GM12864 (cell line): ENCODE measurements at places on chromosomes 4 and X.

DNA sequence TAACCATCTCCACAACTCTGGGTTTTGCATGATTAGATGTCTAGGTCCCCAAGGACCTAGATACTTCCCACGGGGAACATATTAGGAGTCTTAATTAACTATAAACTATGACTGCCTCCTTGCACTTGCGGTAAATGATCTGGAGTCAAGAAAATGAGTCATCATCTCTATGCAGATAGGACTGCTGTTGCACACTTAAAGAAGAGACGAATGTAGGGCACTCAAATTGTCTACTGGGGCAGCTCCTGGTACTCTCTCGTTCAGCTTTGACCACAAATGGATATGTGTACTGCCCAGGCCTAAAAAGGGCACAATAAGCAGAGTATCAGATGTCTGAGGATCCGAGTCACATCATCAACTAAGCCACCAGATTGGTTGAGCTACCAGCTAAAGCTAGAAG lies 1783.4 kb upstream of the AGA start:
- no peak for DNase-seq

DNA sequence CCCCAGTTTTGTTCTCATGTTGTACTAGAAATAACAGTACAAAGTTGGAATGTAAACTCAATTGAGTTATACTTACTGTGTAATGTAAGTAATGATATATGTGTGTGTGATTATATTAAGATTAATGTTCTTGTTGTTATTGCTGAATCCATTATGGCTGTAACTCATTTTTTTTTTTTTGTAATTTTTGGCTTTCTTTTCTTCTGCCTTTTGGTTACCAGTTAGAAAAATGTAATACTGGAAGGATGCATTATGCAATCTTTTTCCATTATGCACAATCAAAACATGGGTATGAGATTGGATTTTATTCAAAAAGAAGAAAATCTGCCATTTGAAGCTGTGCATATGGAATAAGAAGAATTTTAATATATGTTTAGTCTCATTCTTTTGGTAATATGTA lies 34.0 kb downstream of the BANK1 start:
- no peak for DNase-seq

DNA sequence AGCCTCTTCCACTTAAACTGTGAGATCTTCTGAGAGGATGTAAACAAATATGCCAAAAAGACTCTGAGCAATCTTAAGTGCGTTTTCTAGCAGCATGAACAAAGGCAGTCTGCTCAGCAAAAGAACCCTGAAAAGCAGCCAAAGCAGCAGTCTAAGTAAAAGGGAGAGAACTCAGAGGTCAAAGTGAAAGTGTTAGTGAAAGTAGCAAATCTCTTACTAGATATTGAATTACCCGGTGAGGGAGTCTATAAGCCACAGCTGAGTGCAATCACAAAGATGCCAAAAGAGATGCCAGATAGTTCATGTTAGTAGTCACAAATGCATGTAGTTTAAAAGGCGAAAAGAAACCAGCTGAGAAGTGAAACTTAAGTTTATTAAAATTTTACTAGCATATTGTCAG lies 7.9 kb upstream of the GNRHR start:
- peak; percentile 30 for DNase-seq

DNA sequence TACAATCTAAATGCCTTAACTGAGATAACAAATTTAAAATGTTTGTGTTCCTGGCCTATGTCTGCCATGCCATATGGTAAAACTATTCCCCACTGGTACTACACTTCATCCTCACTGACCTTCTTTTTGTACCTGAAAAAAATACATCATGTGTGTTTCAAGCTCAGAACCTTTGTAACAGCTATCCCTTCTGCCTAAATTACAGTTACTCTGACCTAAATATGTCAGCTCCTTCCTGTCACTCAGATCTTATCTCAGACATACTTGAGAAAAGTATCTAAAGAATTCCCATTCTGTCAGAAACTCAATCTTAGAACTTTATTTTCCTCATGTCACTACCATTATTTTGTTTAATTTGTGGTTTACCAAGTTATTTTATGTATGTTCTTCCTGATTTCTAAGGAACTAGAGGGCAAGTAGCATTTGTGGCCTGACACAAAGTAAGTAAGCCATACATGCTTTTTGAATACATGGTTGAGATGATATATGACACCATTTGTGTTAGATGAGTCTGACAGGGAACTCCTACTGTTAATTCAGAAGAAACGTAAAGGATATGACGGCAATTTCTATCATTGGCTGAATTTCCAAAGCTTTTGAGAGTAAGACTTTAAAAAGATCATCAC lies 456.5 kb upstream of the NDST3 start:
- no peak for DNase-seq

GRCh38 chrX:131068945-131069719 lies 11.0 kb downstream of the ARHGAP36 start:
- no peak for DNase-seq

DNA sequence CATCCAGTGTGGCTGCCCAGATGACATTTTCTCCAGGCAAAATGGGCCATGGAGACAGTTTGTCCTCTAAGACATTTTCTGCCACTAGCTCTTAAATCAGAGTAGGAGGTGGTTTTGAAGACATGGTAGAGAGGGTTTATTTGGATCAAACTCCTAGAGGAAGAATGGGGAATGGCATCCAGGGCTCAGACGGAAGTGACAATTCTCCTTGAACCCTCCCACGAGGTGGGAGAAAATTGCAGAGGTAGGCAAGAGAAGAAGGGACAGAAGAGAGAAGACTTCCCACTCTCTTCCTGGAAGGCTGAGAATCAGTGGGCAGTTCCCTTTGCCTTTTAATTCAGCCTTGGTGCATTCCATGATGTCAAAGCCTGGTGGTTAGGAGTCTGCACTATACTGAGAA lies 194.0 kb downstream of the SMIM20 start:
- no peak for DNase-seq

DNA sequence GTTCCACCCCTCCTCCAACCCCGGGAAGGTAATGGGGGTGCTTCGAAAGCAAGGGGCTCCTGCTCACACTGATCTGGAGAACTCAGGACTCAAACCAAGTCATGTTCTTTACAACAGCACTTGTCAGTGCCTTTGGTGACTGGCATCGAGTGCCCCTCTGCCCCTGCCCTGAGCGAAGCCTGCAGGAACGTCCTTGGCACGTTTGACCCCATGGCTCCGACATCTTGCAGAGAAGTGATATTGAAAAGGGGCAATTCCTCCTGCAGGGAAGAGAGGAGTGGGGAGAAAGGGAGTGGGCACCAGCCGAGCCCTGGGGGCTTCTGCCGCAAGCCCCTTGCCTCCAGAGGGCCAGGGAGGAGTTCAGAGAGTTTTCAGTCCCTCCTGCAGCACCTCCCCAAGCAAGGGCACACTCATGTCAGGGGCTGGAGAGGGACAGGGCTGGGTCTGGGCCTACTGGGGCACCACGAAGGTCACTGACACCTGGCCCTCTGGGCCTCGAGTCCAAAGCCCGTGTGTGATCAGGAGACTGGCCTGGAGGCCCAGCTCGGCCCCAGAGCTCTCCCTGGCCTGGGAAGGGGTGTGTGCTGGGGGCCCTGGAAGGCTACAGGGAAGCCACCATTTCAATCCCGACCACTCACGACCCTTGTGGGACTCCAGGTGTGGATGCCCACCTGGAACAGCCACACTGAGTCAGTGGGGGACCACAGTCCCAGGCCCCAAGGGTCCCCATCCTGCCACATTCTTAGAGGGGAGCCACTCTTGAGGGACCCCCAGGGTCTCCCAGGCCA lies 94.9 kb upstream of the NKX1-1 start:
- no peak for DNase-seq

DNA sequence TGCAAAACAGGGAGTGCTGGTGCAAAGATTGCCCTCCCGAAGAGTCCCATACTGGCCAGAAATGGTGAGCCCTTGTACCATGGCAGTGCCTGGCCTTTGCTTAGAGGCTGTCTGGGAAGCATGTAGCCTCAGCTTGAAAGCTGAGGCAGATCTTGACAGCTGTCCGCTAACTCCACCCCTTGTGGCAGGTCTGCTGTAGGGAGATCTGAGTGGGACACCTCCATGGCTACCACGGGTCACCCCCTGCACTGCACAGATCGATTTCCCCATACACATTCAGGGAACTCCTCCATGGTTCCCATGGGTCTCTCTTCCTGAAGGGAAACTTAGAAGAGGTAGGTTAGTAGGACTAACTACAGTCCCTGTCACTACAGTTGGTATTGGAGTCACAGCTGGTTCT lies 6.1 kb upstream of the ACOT9 start:
- no peak for DNase-seq

GRCh38 chr4:159455675-159456237 lies 352.9 kb downstream of the RAPGEF2 start:
- no peak for DNase-seq

DNA sequence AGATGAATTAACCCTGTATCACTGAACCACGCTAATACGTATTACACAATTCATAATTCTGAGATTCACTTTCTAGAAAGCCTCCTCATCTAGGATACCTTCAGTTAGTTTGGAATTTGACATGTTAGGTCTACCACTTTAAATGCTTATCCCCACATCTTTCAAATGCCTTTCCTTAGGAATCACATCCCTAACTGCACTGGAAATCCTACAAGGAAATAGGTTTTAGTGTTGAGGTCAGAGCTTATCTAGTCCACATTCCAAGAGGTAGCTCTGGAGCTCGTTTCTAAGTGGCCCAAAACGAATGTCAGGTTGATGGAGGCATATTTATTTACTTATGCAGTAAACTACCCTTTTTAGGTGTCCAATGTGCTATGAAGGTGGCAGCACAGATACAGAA lies 18.0 kb downstream of the PDHA1 start:
- DNase-seq: no peak

DNA sequence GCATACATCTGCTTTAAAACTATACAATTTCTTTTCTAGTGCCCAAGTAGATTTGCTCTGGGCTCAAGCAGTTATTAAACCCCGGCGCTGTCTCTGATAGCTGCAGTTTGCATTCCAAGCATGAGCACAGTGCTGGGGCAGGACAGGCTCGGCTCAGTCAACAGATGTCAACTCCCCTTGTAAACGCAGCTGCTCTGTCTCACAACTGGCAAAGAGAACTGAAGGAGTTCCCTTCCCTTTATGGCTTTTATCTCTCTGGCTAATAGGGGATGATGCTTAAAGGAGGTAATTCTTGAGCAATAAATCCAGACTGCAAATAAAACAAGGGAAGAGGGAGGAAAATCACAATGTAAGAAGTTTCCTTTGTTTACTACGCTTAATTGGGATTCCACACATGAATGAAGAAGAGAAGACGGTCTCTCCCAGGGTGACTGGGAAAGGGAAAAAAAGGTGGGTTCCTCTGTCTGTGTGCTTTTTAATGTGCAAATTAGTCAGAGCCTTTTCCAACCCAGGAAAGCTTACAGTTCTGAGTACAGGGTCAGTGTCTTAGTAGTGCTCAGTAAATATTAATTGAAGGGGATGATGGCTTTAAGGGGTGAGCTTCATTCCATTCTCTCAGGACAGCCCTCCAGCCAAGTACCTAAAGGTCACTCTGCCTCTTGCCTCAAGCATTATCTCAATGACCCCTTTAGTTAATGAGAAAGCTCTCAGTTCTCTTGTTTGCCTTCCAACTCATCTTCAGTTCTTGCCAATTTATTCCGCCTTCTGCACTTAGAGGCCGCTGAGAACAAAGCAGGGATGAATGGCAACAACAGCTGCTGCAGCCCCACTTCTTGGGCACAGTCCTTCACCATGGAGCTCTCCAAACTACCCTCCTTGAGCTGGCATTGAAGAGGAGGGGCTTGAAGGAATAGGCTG lies 155.7 kb upstream of the JADE1 start:
- no peak for DNase-seq

GRCh38 chr4:98399915-98400314 lies 138.7 kb downstream of the RAP1GDS1 start:
- DNase-seq: no peak

GRCh38 chrX:109533005-109533404 lies 3.6 kb upstream of the NXT2 start:
- DNase-seq: no peak

DNA sequence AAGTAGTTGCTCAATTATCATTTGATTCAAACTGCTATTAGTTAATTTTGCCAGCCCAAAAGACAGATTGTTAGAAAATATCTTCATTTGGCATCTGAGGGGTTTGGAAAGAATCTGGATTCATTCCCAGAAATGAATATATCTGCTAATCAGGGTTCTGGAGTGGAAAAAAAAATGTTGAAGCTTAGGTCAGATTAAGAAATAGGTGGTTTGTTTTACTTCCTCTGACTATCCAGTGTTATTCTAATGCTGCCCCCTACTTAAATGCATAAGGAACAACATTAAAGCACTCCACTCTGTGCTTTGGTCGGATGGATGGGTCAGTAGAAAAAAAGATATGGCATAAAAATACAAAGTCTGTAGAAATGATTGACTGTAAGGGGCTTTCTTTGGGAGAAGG lies 89.0 kb downstream of the LUZP4 start:
- no peak for DNase-seq

GRCh38 chr4:162684371-162684700 lies 482.4 kb downstream of the NAF1 start:
- DNase-seq: no peak

- DNase-seq: no peak
These were observed 1.9 kb downstream of the GASK1B start for GRCh38 chr4:158170691-158171561.

GRCh38 chr4:41132055-41132683 lies 82.2 kb downstream of the APBB2 start:
- no peak for DNase-seq

DNA sequence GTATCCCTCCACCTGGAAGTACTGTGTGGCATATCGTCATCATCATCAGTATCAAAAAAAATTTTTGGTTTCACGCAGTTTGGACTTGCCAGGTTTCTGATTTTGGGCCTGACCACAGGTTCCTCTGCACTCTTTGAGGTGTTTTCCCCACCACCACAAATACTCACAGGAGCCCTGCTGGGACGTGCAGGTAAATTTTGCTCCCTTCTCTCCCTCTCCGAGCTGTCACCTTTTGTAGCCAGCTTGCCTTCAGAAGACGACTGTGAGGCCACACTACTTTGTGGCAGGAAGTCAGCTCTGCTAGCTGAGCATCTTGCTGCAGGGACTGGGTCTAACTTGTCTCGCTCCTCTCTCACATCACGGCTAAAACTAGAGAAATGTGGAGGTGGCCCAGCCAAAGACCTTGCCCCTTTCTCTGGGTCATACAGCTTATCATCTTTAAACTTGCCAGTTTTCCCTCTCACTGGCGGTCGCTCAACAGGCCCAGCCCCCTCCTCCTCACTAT lies 2.8 kb downstream of the PJA1 start:
- DNase-seq: no peak

DNA sequence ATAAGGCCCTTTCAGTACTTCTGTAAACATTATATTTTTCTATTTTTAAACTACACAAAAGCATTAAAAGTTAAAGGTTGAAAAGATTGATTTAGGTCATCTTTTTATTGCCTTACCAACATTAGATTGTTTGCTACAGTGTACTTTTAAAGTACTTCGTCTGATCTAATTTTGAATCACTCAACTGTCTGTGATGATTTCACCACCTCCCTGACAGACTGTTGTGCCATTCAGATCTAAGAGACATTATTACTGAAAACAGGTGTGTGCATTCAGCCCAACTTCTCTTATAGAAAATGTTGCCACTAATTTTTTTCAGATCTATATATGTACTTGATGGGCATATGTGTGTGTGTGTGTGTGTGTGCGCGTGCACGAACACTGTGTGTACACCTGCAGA lies 39.3 kb downstream of the GASK1B start:
- DNase-seq: no peak
